ENCODE measurements at places on chromosomes 4 and X.

- DNase-seq = no peak
These were observed 50.2 kb downstream of the GPRIN3 start for GRCh38 chr4:89257376-89257775.

- no peak for DNase-seq
These were observed 109.7 kb downstream of the SNCA start for GRCh38 chr4:89727238-89727637.

DNA sequence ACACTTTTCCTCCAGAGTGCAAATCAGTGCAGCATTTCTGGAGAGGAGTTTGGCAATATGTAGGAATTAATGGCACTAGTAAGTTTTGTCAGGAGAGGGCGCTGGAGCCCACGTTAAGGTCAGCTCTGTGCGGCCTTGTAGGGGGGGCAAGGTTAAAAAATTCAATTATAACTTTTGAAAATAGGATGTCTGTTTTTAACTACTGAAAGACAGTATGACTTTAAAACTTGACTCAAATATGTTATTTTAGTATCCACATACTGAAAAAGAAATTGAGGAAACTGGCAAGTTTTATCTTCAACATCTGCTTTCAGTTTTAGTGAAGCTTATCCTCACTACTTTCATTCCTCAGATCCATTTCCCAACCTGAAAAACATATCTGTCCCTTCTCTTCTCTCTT, 30.9 kb upstream of the HSD17B13 start:
- DNase-seq = peak; percentile 47

DNA sequence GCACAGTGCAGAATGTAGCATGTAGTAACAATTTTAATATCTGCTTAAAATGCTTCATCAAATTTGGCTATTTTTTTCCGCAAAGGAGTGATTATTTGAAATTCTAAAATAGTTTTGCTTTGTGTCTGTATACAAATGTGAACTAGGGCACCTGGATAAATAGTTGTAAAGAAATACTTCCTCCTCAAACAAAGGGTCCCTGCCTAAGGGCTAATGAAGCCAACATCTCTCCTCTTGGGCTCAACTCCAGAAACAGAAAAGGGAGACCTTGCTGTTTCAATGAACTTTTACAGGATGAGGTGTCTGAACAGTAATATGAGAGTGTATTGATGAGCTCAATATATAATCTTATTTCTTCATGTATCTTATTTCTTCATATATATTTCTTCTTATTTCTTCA, 30.8 kb upstream of the SCOC start:
- DNase-seq = no peak

DNA sequence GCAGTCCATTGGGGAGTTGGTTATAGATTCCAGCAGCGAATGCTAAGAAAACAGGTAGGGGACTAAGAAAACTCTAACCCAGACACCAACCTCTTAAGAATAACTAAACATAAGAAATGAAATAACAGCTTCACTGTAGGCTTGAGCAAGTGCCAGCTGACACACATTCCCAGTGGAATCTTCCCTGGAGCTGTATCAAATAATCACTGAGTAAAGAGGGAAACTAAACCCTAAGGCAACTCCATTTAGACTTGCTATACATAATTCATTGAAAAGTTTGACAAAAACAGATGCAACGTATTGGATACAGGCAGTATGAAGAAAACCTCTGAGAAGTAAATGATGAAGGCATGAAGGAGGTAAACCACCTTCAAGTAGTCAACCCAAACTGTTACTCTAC, 293.5 kb downstream of the OPHN1 start:
- no peak for DNase-seq

DNA sequence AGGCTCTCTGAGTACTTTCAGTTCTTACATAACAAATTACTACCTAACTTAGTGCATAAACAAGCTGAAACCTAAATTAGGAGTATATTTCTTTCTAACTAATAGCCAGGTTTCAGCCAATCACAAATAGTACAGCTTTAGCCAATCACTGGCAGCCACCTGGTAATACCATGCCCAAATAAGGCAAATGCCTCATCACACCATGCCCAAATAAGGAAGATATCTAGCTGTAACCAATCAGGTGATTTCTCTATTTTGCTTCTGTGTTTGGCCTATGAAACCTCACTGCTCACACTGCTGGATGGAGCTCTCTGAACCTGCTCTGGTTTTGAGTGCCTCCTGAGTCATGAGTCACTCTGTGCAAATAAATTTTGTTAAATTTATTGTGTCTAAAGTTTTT, 113.5 kb downstream of the DDIT4L start:
- DNase-seq = peak; percentile 64

All from H4 (cell line).